Thoracic aorta (tissue), 2 donors: ENCODE measurements at places on chromosomes 2 and 18. TPM values are rescaled to one million over a fixed set of nuclear protein-coding genes. Genes with fewer than 3 reads are reported as not detected.

- no peak overlapping the region for H3K27ac ChIP-seq
- no peaks in the 10 kb centered on the region for H3K27me3 ChIP-seq
- no peak for DNase-seq
These were observed 14.3 kb downstream of the HS6ST1 start for GRCh38 chr2:128304330-128304714.

GRCh38 chr2:216017365-216017764 lies 4.0 kb upstream of the MREG start:
- no peak overlapping the region for H3K4me3 ChIP-seq
- no peaks in the 10 kb centered on the region for H3K36me3 ChIP-seq
- DNase-seq = no peak
- peaks cover 14% of the 10 kb centered on the region for H3K4me1 ChIP-seq

- H3K4me3 ChIP-seq = no peak overlapping the region
- no peaks in the 10 kb centered on the region for H3K36me3 ChIP-seq
- H3K27me3 ChIP-seq = no peaks in the 10 kb centered on the region
- DNase-seq = no peak
- no peak overlapping the region for H3K27ac ChIP-seq
These were observed 406.1 kb upstream of the NRP2 start for GRCh38 chr2:205276116-205276777.

DNA sequence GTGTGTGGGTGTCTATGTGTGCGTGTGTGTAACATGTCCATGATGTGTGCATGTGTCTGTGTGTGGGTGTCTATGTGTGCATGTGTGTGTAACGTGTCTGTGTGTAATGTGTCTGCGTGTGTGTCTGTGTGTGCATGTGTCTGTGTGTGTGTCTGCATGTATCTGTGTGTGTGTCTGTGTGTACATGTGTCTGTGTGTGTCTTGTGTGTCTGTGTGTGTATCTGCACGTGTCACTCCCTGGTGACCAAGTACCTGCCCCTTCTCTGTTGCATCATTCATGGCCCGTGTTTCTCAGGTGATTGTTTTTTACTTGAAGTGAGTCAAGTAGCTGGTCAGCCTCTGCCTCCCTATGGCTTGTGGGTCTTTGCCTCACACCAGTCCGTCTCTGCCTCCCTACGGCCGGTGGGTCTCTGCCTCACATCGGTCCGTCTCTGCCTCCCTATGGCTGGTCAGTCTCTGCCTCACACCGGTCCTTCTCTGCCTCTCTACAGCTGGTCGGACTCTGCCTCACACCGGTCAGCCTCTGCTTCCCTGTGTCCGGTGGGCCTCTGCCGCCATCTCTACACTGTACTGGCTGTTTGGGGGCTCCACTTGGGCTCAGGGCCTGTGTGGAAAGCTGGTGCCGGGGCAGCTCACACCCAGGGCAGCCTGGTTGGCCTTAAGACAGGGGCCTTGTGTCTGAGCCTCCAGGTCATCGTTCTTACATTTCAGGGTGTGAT lies 31.6 kb downstream of the KCNG2 start:
- no peak overlapping the region for H3K27ac ChIP-seq
- H3K36me3 ChIP-seq = no peaks in the 10 kb centered on the region
- no peaks in the 10 kb centered on the region for H3K27me3 ChIP-seq
- H3K4me3 ChIP-seq = no peak overlapping the region
- no peak for DNase-seq

- no peaks in the 10 kb centered on the region for H3K36me3 ChIP-seq
- no peaks in the 10 kb centered on the region for H3K27me3 ChIP-seq
- H3K27ac ChIP-seq = no peak overlapping the region
These were observed 133.1 kb downstream of the NEDD4L start for GRCh38 chr18:58177004-58177717.

- DNase-seq = no peak
- no peaks in the 10 kb centered on the region for H3K36me3 ChIP-seq
- H3K27ac ChIP-seq = no peak overlapping the region
- no peaks in the 10 kb centered on the region for H3K4me1 ChIP-seq
These were observed 50.5 kb downstream of the ADD2 start for GRCh38 chr2:70717431-70718038.

- no peaks in the 10 kb centered on the region for H3K27me3 ChIP-seq
- H3K4me3 ChIP-seq = no peak overlapping the region
- H3K36me3 ChIP-seq = peaks cover 8% of the 10 kb centered on the region
- DNase-seq = no peak
- no peak overlapping the region for H3K27ac ChIP-seq
These were observed 88.5 kb downstream of the PTRHD1 start for GRCh38 chr2:24704692-24705091.

GRCh38 chr2:180191432-180192124 lies 184.5 kb upstream of the CWC22 start:
- H3K27me3 ChIP-seq = no peaks in the 10 kb centered on the region
- H3K4me3 ChIP-seq = no peak overlapping the region
- no peak overlapping the region for H3K27ac ChIP-seq
- H3K36me3 ChIP-seq = no peaks in the 10 kb centered on the region
- no peaks in the 10 kb centered on the region for H3K4me1 ChIP-seq

- H3K4me1 ChIP-seq = no peaks in the 10 kb centered on the region
- H3K36me3 ChIP-seq = no peaks in the 10 kb centered on the region
- no peaks in the 10 kb centered on the region for H3K27me3 ChIP-seq
- H3K27ac ChIP-seq = no peak overlapping the region
These were observed 78.0 kb upstream of the OTX1 start for GRCh38 chr2:62972601-62973000.

DNA sequence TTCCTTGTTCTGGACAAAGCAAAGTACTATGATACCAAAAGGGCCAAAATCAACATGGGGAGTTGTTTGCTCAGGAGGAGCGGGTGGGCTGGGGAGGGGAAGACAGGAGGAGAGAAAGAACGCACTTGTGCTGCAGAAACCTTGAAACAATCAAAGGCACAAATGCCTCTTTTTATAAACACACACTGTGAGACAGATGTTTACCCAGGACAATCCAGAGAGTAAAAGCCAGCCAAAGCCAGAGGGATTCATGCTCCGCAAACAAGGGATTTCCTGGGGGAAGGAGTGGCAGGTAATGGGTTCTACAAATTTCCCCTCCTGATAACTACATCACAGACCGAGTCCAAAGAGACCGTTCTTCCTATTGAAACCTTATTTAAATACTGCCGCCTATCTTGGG lies 323.5 kb upstream of the SKOR2 start:
- H3K36me3 ChIP-seq = no peaks in the 10 kb centered on the region
- DNase-seq = no peak
- no peak overlapping the region for H3K4me3 ChIP-seq
- no peak overlapping the region for H3K27ac ChIP-seq
- H3K27me3 ChIP-seq = no peaks in the 10 kb centered on the region

- no peaks in the 10 kb centered on the region for H3K27me3 ChIP-seq
- H3K27ac ChIP-seq = no peak overlapping the region
- DNase-seq = no peak
- H3K36me3 ChIP-seq = no peaks in the 10 kb centered on the region
- H3K4me3 ChIP-seq = no peak overlapping the region
- no peaks in the 10 kb centered on the region for H3K4me1 ChIP-seq
These were observed 99.0 kb downstream of the SNTG2 start for GRCh38 chr2:1049691-1050090.

DNA sequence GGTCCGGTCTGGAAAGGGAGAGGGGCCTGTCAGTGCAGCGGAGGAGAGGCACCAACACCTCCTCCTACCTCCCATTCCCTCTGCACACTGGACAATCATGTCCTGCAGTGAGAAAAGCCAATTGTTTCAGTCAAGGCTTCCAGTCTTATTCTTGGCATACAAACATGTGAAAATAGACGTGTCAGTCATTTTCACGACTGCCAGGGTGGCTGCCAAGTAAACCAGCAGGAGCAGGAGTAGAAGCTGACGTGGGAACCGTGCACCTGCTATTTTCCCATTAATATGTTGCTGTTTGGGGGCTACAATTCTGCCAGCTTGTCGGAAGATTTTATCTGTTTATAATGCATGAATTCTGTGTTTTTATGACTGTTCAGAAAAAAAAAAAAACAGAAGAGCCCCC lies 202.3 kb downstream of the SPP2 start:
- DNase-seq = no peak
- H3K27ac ChIP-seq = no peak overlapping the region
- no peaks in the 10 kb centered on the region for H3K4me1 ChIP-seq
- no peaks in the 10 kb centered on the region for H3K36me3 ChIP-seq
- H3K27me3 ChIP-seq = no peaks in the 10 kb centered on the region

DNA sequence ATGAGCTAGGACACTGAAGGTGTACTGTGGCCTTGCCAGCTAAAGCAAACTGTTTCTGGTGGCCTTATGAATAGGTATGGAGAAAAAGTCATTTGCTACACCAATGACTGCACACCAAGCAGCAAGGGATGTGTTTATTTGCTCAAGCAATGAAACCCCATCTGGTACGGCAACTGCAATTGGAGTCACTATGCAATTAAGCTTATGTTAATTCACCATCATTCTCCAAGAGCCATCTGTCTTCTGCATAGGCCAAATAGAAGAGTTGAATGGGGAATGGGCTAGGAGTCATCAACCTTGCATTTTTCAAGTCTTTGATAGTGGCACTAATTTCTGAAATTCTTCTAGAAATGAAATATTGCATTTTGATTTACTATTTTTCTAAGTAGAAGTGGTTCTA lies 372.0 kb downstream of the KCNJ3 start:
- no peak overlapping the region for H3K27ac ChIP-seq
- H3K4me3 ChIP-seq = no peak overlapping the region
- no peak for DNase-seq
- H3K27me3 ChIP-seq = no peaks in the 10 kb centered on the region

DNA sequence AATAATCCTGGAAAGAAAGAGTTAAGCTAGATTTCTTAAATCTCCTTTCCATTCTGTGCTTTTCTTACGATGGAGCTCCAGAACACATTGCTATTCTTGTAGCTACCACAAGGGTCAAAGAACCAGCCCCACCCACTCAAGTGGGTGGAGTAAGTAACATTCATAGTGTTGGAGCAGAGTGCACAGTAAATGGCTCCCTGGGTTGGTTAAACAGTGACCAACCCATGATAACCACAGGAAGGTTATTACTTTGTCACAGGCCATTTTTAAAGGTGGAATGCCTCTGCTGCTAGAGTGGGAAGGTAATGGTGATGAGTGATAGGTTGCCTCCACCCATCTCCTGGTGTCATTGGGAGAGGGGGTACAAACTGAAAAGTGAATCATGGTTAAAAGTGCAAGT lies 13.9 kb downstream of the ARPC2 start:
- no peak overlapping the region for H3K4me3 ChIP-seq
- H3K36me3 ChIP-seq = peaks cover 26% of the 10 kb centered on the region
- H3K4me1 ChIP-seq = peaks cover 63% of the 10 kb centered on the region

DNA sequence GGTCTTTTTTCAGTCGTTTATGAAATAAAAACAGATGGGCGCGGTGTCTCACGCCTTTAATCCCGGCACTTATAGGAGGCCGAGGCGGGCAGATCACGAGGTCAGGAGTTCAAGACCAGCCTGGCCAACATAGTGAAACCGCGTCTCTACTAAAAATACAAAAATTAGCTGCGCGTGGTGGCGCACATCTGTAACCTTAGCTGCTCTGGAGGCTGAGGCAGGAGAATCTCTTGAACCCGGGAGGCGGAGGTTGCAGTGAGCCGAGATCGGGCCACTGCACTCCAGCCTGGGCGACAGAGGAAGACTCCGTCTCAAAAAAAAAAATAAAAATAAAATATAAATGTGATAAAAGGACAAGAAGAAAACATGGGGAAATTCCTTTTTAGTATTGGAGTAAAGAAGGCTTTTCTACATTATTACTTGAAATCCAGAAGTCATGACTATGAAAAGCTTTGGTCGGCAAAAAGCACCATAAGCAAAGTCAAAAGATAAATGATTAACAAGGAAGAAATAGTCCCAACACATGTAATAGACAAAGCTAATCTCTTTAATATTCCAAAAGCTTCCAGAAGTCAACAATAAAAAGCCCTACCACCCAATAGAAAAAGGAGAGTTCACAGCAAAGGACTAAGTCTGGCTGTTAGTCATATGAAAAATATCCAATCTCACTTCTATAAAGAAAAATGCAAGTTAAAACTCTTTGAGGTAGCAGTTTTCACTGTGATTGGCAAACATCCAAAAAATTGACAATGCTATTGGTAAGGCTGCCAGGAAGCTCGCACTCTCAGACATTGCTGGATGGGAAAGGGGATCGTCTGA lies 1.4 kb upstream of the FAM168B start:
- H3K27ac ChIP-seq = no peak overlapping the region
- no peaks in the 10 kb centered on the region for H3K36me3 ChIP-seq
- no peak for DNase-seq
- H3K4me1 ChIP-seq = peaks cover 13% of the 10 kb centered on the region
- H3K4me3 ChIP-seq = no peak overlapping the region

- H3K27ac ChIP-seq = no peak overlapping the region
- H3K27me3 ChIP-seq = no peaks in the 10 kb centered on the region
- H3K36me3 ChIP-seq = no peaks in the 10 kb centered on the region
These were observed 92.2 kb upstream of the TGFA start for GRCh38 chr2:70645733-70646419.

- no peak for DNase-seq
- H3K4me3 ChIP-seq = no peak overlapping the region
- H3K27ac ChIP-seq = no peak overlapping the region
These were observed 94.0 kb upstream of the STON1 start for GRCh38 chr2:48435909-48436308.

DNA sequence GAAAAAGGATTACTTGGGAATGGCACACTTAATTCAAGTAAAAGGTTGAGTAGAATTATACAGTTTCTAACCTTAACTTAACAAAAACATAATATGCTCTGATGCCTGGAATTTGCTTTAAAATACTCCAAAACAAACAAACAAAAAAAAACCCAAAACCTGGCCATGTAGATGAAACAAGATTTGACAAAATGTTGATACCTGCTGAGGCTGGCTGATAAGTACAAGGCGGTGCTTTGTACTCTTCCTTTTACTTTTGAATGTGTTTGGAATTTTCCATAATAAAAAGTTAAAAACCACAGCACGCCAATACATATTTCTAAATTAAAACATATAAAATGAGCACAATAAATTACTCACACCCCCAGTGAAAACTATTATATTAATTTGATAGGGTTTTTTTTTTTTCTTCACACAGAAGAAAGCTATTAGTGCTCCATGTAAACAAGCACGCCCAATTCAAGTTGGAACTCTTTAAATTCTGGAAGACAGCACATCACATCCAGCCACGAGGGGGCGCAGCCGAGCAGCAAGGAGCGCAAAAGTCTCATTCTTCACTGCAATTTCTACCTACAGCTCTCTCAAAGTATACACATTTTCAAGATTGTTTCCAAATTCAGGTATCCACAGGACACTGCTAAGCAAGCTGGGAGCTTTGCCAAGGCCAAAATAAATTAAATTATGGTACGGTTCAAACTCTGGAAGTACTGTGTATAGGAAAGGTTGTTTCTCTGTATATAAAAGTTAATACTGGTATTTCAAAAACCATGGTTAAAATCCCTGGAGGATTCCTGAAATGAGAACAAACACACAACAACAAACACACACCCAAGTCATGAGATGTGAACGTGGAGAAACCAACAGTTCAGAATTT lies 7.5 kb downstream of the SERTAD2 start:
- no peak overlapping the region for H3K27ac ChIP-seq
- H3K36me3 ChIP-seq = no peaks in the 10 kb centered on the region
- no peaks in the 10 kb centered on the region for H3K27me3 ChIP-seq
- no peak for DNase-seq

- no peak for DNase-seq
- peaks cover 10% of the 10 kb centered on the region for H3K4me1 ChIP-seq
- no peaks in the 10 kb centered on the region for H3K36me3 ChIP-seq
- H3K27ac ChIP-seq = no peak overlapping the region
These were observed 96.3 kb downstream of the SH3RF3 start for GRCh38 chr2:109225170-109225782.

ITGB6 gene
- total RNA-seq = 0.99 TPM

IL36B gene
- total RNA-seq = not detected

SH2D6 gene
- total RNA-seq = not detected

NEB gene
- 8.6 TPM for total RNA-seq

INPP1 gene
- total RNA-seq = 36.6 TPM

RELCH gene
- 36.0 TPM for total RNA-seq

HRH4 gene
- total RNA-seq = 2.5 TPM

OXER1 gene
- total RNA-seq = 4.6 TPM
